ENCODE measurements at places on chromosomes 2 and 18.

- no peak for DNase-seq
Observed at GRCh38 chr18:76447258-76447890, 47.7 kb downstream of the ZNF516 start.

- no peak for DNase-seq
Observed at GRCh38 chr18:75111760-75112159, 97.2 kb downstream of the PTGR3 start.

GRCh38 chr2:25280051-25280687 is 61.6 kb downstream of the DNMT3A start:
- no peak for DNase-seq

GRCh38 chr2:104028061-104028460 is 825.9 kb upstream of the POU3F3 start:
- no peak for DNase-seq
